ENCODE measurements at places on chromosomes 16 and 17.

GRCh38 chr16:3023415-3023668 lies 400 bp downstream of the HCFC1R1 start:
- DNase-seq = no peak

DNA sequence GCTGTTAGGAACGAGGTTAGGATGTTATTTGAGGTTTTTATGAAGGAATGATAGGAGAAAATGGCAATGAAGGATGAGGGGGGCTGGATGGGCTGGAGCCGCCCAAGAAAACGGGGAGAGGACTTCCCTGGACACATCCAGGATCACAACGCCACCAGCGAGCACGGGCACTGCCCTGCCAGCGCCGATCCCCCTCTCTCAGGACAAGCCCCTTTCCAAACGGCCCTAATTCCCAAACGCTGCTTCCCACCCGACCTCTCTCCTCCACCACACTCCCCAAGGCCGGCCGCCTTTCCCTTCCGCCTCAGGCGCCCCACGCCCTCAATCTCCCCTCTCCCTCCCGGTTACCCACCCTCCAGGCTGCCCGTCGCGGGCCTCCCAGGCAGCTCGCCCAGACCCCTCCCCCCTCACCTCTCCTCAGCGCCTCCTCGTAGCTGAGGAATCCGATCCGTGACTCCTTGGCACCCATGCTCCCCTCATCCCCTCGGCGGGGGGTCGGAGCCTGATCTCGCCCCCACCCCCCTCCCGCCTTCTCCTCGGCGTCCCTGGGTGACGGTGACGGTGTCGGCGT lies 377 bp downstream of the USP32 start:
- no peak for DNase-seq

DNA sequence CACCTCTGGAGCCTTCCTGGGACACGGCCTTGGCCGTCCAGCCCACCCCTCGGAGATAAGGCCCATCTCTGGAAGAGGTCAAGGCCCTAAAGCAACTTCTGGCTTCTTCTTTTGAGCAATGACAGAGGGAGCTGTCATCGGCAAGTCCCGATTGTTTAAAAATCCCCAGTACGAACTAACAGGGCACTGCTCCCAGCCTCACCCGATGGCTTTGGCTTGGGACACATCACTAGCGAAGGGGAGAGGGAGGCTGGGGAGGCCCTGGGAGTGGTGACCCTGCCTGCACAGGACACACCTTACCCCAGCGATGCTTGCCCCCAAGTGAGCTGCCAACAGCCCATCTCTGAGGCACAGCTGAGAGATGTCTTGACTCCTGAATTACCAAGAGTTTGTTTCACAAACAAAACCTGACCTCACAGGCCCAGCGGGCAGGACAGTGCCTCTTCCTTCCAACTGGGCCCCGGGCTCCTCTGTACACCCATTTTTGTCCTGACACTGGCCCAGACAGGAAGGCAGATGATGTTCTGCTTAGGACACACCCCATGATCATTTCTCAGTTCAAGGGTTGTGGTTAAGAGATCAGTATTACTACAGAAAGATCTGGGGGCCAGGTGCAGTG lies 4.8 kb downstream of the SYNGR2 start:
- DNase-seq = peak; percentile 46

DNA sequence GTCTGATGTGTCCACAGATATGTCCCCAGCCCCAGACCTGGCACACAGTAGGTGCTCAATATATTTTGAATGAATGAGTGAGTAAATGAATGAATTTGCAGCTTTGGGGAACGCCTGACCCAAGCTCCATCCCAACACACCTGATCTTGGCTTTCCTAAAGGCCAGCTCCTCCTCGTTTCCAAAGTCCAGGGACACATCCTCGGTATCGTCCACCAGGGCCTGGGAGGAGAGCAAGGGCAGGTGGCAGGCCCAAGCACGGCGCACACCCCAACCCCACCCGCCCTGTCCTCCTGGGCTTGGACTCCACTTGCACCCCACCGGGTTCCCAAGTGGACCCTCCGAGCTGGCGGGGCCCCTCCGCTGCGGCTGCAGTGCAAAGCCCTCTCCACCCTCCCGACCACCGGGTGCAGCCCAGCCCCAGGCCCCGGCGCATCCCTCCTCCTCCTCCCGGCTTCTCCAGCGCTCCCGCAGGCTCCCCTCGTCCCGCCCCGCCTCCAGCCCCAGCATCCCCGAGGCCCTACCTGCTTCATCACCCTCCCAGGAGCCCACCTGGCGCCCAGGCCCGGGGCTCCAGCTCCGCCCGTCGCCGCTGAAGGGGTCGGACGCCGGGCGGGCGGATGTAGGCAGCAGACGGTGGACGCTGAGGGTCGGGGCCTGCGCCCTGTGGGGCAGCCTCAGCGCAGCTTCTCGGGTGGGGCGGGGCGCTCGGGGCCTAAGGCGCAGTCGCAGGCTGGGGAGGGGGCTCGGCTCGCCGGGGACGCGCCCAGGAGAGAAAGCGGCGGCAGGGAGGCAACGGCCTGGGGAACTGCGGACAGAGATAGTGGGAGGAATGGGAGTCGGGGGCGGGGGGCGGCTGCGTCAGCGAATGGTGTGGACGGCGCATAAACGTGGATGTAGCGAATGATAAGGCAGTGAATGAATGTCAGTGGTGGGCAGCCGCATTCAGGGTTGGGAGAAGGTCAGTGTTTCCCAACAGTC lies at the start of gene TVP23A:
Gene TVP23A (minus strand): TSS at position 832 of the 979 bp plus-strand sequence. CDS start 301 bp downstream, at position 531.
- DNase-seq = no peak

DNA sequence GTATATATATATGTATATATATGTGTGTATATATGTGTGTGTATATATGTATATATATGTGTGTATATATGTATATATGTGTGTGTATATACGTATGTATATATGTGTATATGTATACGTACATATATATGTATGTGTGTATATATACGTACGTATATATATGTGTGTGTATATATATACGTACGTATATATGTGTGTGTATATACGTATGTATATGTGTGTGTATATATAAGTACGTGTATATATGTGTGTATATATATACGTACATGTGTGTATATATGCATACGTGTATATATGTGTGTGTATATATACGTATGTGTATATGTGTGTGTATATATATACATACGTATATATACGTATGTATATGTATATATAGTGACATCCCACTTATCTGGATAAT lies 154.4 kb downstream of the CDRT15L2 start:
- DNase-seq = no peak

- peak; percentile 30 for DNase-seq
These were observed 231.2 kb downstream of the MSI2 start for GRCh38 chr17:57487573-57487972.

- peak; percentile 86 for DNase-seq
These were observed at the start of gene CCDC40 for GRCh38 chr17:80035937-80036714. Gene CCDC40 (plus strand): TSS chr17:80036642. CDS start chr17:80036663, 21 bp downstream.

DNA sequence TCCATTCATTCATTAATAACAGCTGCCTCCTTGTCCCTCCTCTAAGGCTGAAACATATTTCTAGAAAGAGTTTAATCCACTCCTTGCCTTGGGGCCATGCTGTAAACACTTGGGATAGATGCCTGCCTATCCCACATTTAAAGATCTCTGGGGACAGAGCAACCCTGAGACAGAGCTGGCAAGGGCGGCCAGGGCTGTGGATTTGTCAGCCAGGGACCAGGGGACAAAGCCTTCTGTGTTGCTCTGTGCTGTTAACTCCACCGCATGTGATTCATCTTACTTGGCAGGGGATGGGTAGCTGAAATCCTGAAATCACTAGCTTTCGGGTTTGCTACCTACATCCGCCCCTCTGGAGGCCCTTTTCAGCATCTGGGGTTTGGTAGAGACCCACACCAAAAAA lies 392.9 kb downstream of the SLC39A11 start:
- no peak for DNase-seq

GRCh38 chr16:55297062-55297909 lies 26.7 kb upstream of the IRX6 start:
- no peak for DNase-seq

- DNase-seq = no peak
These were observed 143.8 kb upstream of the PLCG2 start for GRCh38 chr16:81635063-81635937.

GRCh38 chr17:80868022-80868609 lies 123.5 kb upstream of the CHMP6 start:
- peak; percentile 17 for DNase-seq

GRCh38 chr17:80694085-80694991 lies 149.7 kb downstream of the RPTOR start:
- DNase-seq = no peak

GRCh38 chr17:83192161-83192788 lies 112.9 kb downstream of the METRNL start:
- DNase-seq = peak; percentile 8

GRCh38 chr17:40022497-40022896 lies 7.3 kb downstream of the CSF3 start:
- DNase-seq = no peak

GRCh38 chr17:43142153-43142552 lies 17.0 kb upstream of the BRCA1 start:
- DNase-seq = no peak

- DNase-seq = peak; percentile 81
These were observed 7.2 kb upstream of the GRB2 start for GRCh38 chr17:75412455-75413317.

GRCh38 chr16:85127379-85127723 lies 15.1 kb upstream of the CIBAR2 start:
- DNase-seq = no peak

GRCh38 chr16:15829460-15829859 lies 27.4 kb downstream of the MYH11 start:
- DNase-seq = peak; percentile 90

GRCh38 chr16:84194470-84195200 lies 3.7 kb downstream of the ADAD2 start:
- DNase-seq = no peak

GRCh38 chr16:73371584-73372319 lies 323.8 kb upstream of the ZFHX3 start:
- no peak for DNase-seq

GRCh38 chr17:60139438-60140285 lies 10.1 kb upstream of the CA4 start:
- peak; percentile 87 for DNase-seq

GRCh38 chr16:77949445-77949844 lies 72.9 kb upstream of the CLEC3A start:
- no peak for DNase-seq

DNA sequence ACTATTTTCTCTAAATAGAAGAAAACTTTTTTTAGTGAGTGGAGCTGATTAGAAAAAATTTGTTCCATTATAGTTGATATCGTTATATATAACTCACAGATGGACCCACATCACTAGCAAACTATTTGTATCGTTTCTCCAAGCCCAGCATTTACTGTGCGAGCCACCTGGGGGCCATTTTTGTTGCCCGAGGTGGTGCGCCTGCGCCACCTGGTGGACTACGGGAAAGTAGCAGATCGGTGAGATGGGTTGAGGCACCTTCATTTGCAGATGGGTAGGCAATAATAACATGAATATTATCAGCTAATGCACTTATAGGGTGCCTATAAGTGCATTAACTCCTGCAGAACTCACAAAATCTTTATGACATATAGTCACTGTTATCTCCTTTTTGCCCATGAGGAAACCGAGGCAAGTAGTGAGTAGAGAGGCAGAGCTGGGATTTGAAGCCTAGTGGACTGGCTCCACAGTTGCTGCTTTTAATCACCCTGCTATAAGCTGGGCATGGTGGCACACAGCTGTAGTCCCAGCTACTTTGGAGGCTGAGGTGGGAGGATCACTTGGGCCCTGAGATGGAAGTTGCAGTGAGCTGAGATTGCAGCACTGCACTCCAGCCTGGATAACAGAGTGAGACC lies 23.2 kb upstream of the NTN1 start:
- DNase-seq = peak; percentile 88

DNA sequence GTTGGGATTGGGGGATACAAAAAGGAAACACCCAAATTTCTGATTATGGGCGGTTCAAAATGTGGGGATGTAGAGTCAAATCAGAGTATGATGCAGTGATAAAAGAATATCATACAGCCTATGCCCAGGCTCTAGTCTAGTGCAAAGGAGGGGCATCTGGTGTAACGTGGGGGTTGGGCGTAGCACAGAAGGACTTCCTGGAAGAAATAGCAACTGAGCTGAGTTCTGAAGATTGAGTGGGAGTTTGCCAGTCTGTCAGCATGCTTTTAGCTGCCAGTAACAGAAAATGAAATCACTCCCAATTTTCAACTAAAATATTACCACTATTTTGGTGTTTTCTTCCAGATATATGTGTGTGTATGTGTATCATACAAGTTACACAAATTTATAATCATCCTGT lies 196.9 kb downstream of the SPECC1 start:
- DNase-seq = peak; percentile 67

DNA sequence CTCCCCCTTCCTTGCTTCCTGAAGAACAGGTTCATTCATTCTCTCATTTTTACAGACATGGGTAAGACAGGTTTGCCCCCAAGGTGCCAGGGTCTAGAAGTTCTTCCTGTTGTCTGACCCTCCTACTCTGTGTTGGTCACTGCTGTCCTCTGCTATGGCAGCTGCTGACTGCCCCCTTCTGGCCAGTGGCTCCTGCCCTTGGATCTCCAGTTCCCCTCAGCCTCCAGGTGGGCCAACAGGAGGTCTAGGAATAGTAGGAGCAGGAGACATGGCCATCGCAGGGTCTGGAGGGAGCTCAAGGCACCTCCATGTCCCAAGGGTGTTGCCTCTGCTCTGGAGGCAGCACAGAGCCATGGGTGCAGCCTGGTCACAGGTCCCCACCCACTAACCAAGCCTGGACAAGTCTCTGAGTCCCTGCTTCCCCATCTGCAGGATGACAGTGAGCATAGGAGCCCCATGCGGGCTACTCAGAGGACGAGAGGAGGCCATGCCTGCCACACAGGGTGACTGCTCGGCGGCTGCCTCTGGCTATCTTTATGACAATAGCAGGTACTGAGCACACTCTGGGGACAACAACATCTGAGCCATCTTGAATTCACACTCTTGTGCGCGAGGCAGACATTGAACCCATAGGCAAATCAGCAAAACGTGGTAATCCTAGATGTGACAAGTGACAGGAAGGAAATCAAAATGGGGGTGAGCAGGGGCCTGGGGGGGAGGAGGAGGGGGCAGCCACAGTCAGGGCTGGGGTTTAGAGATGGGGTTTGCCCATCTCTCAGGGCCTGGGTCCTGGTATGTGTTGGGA lies 27.0 kb upstream of the NXPH3 start:
- DNase-seq = peak; percentile 72

GRCh38 chr17:30352240-30352814 lies 18.5 kb upstream of the TMIGD1 start:
- DNase-seq = peak; percentile 61

- no peak for DNase-seq
These were observed 12.2 kb downstream of the N4BP1 start for GRCh38 chr16:48597563-48598387.

DNA sequence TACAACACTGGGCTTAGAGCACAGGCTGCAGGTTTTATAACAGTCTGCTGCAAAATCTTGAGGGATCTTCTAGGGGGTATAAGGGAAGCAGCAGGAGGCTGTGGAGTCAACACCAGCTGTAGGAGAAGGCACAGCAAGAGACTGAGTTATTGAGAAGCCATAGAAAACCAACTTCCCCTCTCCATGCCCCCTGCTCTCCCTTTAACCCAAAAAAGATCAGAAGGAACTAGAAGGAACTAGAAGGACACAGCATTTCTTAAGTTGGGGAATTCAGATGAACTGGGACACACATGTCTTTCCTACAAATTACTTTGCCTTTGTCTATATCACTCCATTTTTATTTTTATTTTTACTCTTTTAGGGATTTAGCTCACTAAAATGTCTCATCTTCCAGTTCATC lies 6.2 kb upstream of the CCL18 start:
- DNase-seq = peak; percentile 59

Measured in suppressor macrophage (primary cell).